ENCODE measurements at places on chromosomes 5 and 9. TPM values are rescaled to one million over a fixed set of nuclear protein-coding genes. Genes with fewer than 3 reads are reported as not detected.

The MYOZ3 gene
- total RNA-seq, result 0.33 TPM

The PCDHGB3 gene
- 8.6 TPM for total RNA-seq

DNA sequence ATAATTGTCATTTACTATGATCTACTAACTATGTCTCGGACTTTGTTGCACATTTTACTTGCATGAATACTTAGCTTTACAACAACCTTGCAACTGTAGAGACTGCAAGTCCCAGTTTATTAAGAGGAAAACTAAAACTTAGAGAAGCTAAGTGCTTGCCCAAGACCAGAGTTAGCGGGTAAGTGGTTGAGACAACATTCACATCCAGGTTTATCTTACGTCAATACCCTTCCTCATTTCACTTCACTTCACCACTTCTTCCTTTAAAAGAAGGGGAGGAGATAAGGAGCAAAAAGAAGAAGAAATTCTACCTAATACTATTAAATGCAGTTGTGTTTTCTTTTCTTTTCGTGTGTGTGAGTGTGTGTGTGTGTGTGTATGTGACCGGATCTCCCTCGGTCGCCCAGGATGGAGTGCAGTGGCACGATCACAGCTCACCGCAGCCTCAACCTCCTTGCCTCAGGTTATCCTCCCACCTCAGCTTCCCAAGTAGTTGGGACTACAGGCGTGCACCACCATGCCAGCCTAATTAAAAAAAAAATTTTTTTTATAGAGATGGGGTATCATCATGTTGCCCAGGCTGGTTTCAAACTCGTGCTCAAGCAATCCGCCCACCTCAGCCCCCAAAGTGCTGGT lies 37.4 kb downstream of the MEGF9 start:
- no peaks in the 10 kb centered on the region for H3K36me3 ChIP-seq
- H3K27ac ChIP-seq, result no peak overlapping the region

- DNase-seq, result no peak
- H3K4me1 ChIP-seq, result no peaks in the 10 kb centered on the region
- no peaks in the 10 kb centered on the region for H3K27me3 ChIP-seq
- H3K27ac ChIP-seq, result no peak overlapping the region
- no peak overlapping the region for H3K4me3 ChIP-seq
- no peaks in the 10 kb centered on the region for H3K36me3 ChIP-seq
Measured at GRCh38 chr5:100517301-100517974, 17.7 kb upstream of the FAM174A start.

The SIT1 gene
- total RNA-seq, result 1.3 TPM

DNA sequence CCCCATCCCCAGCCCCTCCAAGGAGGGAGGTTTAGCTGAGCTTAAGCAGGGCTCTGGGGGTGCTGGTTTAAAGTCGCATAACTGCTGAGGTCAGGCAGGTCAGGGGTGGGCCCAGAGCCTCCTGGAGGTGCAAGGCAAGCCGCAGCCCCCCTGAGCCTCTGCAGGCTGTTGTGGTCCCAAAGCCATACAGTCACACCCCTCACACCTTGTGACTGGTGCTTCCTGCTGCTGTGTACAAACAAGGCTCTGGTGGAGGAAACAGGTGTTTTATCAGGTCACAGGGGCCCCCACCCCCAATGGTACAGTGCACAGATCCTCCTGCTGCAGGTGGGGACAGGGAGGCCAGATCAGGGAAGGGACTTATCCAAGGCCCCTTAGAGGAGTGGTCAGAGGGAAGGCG lies 8.0 kb downstream of the TCF7 start:
- no peaks in the 10 kb centered on the region for H3K36me3 ChIP-seq
- H3K27ac ChIP-seq, result no peak overlapping the region
- no peak overlapping the region for H3K4me3 ChIP-seq

The RMRP gene
- 2,064 TPM for total RNA-seq

The STKLD1 gene
- 0.59 TPM for total RNA-seq

The BTNL8 gene
- 0.15 TPM for total RNA-seq

GRCh38 chr9:14308853-14309145 lies 5.1 kb downstream of the NFIB start:
- no peaks in the 10 kb centered on the region for H3K36me3 ChIP-seq
- DNase-seq, result no peak
- no peaks in the 10 kb centered on the region for H3K4me1 ChIP-seq
- H3K27ac ChIP-seq, result peak overlapping the region; percentile 96

- H3K27me3 ChIP-seq, result no peaks in the 10 kb centered on the region
- H3K4me3 ChIP-seq, result no peak overlapping the region
- no peak for DNase-seq
- H3K4me1 ChIP-seq, result no peaks in the 10 kb centered on the region
- H3K27ac ChIP-seq, result no peak overlapping the region
Measured at GRCh38 chr5:155434681-155435080, 421.1 kb downstream of the KIF4B start.
